ENCODE measurements at places on chromosomes 2 and 18.

DNA sequence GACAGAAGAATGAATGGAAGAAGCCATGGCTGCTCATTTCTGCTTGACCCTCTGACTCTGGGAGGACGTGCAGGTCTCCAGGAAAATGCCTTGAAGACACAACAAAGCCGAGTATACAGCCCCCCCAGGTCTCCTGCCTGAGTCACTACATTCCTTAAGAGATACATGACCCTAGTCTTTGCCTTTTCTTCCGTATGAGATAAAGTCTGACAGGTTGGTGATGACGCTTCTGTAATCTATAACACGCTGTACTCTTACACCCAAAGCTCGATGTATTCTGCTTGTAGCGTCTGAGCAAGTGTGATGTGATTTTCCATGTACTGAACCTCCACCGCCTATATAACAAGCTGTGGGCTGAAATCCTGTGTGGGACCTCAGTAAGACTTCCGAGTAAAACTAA lies 77.3 kb downstream of the KCTD1 start:
- DNase-seq, result no peak

DNA sequence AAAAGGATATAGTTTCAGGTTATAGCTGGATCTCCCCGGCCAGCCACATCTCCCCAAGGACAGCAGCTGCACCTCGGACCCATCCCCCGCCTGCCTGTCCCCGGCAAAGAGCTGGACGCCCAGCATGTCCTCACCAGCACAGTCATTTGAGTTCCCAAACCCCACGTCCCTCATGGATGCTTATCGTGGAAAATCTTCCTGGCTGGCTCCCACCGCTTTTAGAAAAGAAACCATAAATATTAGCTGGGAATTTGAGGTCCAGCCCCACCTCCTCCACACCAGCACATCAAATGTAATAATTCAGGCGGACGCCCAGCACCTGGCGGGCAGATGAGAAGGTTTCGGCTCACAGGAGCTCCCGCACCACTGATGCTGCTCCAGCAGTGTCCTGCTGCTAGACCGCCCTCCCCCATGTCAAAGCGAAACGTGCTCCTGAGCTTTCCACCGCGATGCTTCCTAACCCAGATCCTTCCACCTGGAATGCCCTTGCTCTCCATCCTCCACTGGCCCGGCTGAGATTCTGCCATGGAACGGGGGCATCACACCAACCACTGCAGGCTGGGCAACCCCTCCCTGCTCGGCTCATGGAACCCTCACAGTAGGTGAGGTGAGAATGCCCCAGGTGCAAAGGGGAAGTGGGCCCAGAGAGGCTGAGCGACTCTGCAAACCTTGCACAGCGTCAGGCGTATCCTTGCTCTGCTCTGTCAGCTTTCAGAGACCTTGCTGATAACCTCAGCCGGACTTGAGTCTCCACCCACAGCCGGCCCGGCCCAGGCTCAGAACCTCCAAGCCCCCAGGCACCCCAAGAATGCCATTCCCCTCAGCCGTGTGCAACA lies 71.5 kb upstream of the GPC1 start:
- DNase-seq, result no peak

- DNase-seq, result no peak
These were observed 23.4 kb downstream of the TCF7L1 start for GRCh38 chr2:85156619-85157018.

DNA sequence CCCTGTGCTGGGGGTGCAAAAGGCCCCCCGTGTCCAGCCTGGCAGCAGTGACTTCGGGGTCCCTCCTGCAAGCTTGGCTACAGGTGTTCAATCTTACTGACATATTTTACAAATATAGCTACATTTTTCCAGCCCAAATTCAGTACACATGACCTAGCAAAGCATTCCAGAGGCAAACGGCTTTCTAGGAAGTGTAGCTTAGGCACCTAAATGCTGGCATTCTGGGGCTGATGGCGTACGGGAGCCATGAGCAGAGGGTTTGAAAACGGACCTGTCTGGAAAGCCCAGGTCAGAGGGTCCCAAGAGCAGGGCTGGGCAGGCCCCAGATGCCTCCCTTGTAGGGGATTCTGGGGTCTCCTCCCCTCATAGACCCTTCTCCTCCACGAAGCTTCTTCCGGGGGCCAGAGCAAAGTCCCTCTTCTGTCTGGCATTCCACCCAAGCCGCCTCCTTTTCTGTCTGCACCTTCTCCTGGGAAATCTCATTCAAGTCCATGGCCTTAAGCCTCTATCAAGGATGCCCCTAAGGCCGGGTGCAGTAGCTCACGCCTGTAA lies 63.3 kb upstream of the ASAP2 start:
- DNase-seq, result no peak

DNA sequence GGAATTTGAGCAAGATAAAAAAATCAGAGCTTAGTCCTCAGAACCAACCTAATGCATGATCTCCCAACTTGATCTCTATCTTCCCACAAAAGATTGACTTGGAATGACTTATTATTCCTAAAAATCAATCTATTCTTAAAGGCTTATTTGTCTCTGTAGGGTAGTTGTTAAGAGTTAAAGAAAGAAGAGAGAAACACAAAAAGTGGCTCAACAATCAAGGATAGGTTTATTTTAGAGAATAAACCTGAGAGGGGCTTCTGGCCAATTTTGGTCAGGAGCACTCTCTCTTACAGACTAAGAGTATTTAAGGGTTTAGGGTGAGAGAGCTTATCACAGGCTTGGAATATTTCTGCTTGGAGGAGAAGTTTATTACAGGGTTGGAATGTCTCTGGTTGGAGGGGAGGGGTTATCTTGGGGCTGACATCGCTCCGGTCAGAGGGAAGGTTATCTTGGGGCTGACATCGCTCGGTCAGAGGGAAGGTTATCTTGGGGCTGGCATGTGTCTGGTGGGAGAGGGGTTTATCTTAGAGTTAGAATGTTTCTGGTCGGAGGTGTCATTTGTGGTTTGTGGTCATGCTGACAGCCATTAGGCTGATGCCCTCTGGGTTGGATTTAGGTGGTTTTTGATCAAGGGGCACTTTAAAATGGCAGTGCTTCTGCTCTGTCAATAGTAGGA lies 2.4 kb upstream of the MFF start:
- no peak for DNase-seq
